ENCODE measurements at places on chromosomes 1 and 21. TPM values are rescaled to one million over a fixed set of nuclear protein-coding genes. Genes with fewer than 3 reads are reported as not detected.

PYHIN1 gene
- 33.1 TPM for total RNA-seq

IQCC gene
- total RNA-seq, result 2.8 TPM

MYOG gene
- not detected for total RNA-seq

- no peak overlapping the region for H3K27ac ChIP-seq
- H3K27me3 ChIP-seq, result no peaks in the 10 kb centered on the region
- H3K4me3 ChIP-seq, result no peak overlapping the region
Observed at GRCh38 chr1:186066411-186066810, 308.6 kb downstream of the TPR start.

GRCh38 chr1:85396194-85396593 is 68.8 kb downstream of the DDAH1 start:
- no peaks in the 10 kb centered on the region for H3K4me1 ChIP-seq
- no peaks in the 10 kb centered on the region for H3K36me3 ChIP-seq
- no peaks in the 10 kb centered on the region for H3K27me3 ChIP-seq
- H3K4me3 ChIP-seq, result no peak overlapping the region
- no peak overlapping the region for H3K27ac ChIP-seq

FMO2 gene
- 0.70 TPM for total RNA-seq

GRCh38 chr1:70415882-70416281 is 4.8 kb downstream of the CTH start:
- H3K27ac ChIP-seq, result no peak overlapping the region
- H3K4me1 ChIP-seq, result no peaks in the 10 kb centered on the region
- no peaks in the 10 kb centered on the region for H3K36me3 ChIP-seq
- no peak overlapping the region for H3K4me3 ChIP-seq

- no peaks in the 10 kb centered on the region for H3K36me3 ChIP-seq
- peaks cover 16% of the 10 kb centered on the region for H3K27me3 ChIP-seq
Observed at GRCh38 chr1:34265396-34265795, 88.7 kb downstream of the C1orf94 start.

- no peak for DNase-seq
- H3K4me3 ChIP-seq, result no peak overlapping the region
- H3K4me1 ChIP-seq, result no peaks in the 10 kb centered on the region
- no peak overlapping the region for H3K27ac ChIP-seq
- H3K36me3 ChIP-seq, result no peaks in the 10 kb centered on the region
- H3K27me3 ChIP-seq, result no peaks in the 10 kb centered on the region
Observed at GRCh38 chr1:162303004-162303344, 73.7 kb downstream of the SPATA46 start.

DNA sequence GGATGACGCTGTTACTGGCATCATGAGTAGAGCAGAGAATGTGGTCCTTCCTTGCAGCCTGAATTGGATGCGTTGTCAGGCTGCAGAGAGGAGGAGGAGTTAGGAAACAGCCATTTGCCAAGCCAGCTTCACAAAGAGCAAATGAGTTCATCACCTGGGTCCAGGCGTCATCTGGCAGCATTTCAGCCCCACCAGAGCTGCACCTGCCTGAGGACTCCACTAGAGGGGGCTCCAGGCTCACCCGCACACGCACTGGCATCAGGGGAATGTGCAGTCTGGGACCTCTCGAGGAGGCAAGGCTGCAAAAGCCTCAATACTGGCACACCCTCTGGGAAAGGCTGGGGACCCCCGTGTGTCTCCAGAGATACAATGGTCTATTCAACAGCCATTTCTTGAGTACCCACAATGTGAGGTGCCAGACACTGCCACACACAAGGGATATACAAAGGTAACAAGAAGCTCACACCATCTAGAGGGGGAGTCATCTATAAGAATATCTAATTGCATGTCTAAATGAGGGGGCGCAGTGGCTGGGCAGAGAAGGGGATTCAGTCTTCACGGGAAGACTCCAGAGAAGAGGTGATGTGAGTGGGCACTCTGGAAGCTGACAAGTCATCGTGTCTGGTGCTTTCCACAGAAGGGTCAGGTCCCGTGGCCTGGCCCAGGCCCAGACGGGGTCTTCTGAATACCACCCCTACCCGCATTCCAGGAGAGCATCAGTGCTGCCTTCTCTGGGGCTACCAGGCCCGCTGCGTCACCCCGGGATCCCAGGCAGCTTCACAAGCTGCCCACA is 53.5 kb upstream of the CNTN2 start:
- no peaks in the 10 kb centered on the region for H3K36me3 ChIP-seq
- DNase-seq, result peak; percentile 23
- no peak overlapping the region for H3K4me3 ChIP-seq
- no peaks in the 10 kb centered on the region for H3K4me1 ChIP-seq
- H3K27ac ChIP-seq, result no peak overlapping the region

DNA sequence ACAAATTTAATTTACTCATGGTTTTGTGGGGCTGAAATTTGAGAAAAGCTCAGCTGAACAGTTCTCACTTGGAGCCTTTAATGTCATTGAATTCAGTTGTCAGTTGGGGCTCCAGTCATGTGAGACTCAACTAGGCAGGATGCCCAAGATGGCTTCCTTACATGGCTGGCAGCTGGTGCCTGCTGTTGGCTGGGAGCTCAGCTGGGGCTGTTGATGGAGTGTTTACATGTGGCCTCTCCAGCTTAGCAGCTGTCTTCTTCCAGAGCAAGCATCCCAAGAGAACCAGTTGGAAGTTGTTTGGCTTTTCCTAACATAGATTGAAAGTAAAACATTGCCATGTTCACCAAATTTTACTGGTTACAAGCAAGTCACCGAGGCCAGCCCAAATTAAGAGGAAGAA is 81.8 kb upstream of the KCNA3 start:
- H3K27ac ChIP-seq, result no peak overlapping the region
- no peaks in the 10 kb centered on the region for H3K36me3 ChIP-seq
- H3K27me3 ChIP-seq, result peaks cover 2% of the 10 kb centered on the region
- H3K4me1 ChIP-seq, result no peaks in the 10 kb centered on the region

KRTAP10-11 gene
- not detected for total RNA-seq

- peaks cover 3% of the 10 kb centered on the region for H3K27me3 ChIP-seq
- no peak overlapping the region for H3K4me3 ChIP-seq
- H3K36me3 ChIP-seq, result no peaks in the 10 kb centered on the region
Observed at GRCh38 chr1:33424205-33424604, 6.7 kb downstream of the PHC2 start.

Data from T-cell (primary cell).